DMS 273 treated with DMSO at 0.1 percent for 48 hours (cell line): ENCODE measurements at places on chromosomes 7 and 10.

DNA sequence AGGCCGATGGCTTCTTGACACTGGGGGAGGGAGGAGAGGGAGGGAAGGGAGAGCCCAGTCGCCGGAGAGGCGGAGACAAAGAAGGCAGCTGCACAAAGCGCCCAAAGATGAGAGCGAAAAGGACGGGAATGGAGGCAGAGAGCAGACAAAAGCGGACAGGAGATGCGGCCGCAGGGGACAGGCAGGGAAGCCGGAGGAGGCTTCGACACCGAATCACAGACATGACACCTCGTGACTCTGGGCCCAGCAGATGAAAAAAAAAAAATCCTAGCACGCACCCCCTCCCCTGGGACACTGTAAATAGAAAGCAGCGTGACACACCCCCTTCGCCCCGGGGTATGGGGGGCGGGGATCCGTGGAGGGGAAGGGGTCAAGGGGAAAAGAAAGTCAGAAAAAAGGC is 976 bp downstream of the NAT16 start:
- no peak for DNase-seq

DNA sequence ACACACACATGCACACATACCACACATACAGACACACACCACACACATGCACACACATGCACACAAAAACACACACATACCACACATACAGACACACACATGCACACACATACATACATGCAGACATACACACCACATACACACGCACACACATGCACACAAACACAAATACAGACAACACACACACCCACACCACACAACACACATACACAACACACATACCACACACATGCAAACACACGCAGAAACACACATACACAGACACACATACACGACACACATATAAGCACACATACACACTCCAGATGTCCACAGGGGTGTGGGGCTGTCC is 60.1 kb upstream of the PPP2R2D start:
- DNase-seq: no peak

DNA sequence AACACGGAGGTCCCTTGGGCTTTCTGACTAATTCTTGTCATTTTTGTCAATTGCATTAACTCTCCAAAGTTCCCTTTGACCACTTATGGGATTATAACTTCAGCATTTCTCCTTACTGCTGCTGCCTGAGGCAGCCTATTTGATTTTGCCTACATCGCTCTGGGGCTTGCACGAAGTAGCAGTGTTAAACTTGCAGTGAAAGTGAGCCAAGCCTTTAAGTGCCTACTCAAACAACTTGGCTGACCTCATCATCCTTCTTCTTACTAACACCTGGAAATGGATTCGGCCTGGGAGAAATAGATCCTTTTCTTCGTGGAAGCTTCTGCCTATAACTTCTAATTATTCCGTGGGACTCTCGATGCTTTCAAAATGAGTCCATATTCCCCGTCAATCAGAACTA is 76.6 kb downstream of the DGKB start:
- DNase-seq: no peak

DNA sequence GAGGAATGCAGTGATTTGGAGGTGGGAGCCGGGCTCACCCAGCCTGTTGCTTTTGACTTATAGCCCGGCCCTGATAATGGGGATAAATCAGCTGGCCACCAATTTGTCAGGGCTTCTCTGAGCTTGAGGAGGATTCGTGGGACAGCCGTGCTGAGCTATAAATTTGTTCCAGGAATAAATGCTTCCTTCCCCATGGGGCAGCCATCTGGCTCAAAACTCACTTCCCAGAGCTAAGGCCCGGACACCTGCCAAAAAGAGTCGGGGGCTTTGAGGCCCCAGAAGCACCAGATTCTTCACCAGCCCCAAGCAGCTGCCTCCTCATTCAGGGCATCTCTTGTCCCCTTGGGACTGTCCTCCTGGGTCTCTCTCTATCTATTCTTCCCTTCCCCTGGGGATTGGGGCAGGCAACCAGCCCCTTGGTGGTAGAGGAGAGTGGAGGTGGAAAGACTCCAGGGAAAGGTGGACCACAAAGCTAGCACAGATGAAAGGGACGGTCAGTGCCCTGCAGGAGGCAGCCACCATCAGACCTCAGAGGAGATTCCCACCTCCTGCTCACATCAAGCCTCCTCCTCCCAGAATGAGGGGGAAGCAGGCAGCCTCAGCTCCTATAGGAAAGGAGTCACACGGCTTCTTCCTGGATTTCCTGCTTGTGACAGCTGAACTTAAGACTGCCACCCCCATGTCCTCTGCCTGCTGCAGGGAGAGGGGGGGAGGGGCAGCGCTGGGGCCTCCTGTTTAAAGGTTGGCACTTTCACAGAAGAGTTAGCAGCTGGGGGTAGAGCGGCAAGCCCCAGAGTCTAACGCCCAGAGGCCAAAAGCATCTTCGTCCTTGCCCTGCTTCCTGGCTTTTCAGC is 44.2 kb upstream of the LRRC4 start:
- no peak for DNase-seq
